ENCODE measurements at places on chromosomes 3 and 15.

DNA sequence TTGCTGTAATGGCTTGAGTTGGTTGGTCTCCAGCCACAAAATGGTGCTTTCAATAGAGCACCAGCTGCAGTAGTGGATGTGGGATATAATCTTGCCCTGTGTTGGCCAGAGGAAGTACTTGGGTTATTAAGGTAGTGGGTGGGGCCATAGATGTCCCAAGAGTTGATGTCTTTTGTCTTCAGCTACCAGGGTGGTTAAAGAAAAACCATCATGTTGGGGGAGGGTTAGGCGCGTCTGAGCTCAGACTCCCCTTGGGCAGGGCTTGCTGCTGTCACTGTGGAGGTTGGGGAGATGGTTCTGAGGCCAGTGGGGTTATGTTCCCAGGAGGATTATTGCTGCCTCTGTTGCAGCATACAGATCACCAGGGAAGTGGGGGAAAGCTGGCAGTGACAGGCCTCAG is 46.9 kb upstream of the GADL1 start:
- DNase-seq = no peak

- no peak for DNase-seq
These were observed 37.6 kb downstream of the SPATA16 start for GRCh38 chr3:173103469-173103868.

DNA sequence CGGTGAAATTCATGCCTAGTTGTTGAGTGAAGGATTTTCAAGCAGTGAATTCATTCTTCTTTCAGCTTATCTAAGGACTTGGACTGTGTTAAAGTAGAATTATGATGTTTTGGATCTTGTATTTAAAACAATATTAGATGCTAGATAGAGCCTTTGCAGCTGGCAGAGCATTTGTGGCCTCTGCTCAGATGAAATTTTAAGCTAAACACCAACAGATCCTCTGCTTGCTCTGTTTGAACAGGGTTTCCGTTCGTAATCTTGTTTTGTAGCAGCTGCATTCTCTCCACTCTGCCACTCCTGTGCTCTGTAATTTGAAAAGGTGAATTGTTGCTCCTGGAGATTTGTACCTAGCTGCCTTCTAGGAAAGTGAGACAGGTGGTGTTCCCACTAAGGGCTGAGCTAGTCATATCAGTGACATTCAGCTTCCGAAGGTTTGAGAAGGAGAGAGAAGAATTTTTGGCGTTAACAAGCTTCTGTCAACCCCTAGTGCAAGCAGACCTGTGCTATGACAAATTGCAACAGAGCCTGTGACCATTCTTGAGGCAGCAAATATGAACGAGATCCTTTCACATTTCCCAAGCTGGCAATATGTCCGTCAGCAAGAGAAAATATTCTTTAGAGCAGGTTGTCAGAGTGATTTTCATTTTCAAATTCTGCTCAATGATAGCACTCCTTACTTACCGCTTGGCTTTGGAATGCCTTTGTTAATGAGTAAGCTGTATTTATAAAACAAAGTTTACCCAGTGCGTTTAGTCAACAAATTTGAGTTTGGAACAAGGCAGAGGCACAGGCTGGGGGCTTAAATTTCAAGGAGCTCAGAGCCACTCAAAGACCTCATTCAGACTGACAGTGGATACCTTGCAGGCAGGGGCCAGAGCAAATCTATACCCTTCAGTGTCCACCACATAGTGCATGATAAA is 5.3 kb downstream of the CHST2 start:
- no peak for DNase-seq

GRCh38 chr3:53813876-53814275 is 32.3 kb downstream of the CHDH start:
- no peak for DNase-seq

DNA sequence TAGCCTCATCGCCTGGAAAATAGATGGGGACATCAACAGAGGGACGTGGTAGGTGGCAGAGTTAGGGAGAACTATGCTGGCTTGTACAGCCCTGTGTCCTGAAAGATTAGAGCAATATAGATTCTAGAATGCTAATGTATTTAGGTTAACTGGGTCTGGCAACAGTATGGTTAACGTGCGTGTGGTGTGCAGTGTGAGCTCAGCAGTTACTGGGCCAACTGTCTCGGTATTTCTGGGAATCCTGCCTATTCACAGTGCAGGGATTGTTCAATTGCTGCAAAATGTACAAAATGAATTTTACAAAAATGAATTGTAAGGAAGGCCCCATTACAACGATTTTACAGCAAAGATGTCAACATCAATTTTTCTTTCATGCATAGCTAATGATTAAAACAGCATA is 20.6 kb downstream of the MEIS2 start:
- DNase-seq = no peak

- no peak for DNase-seq
These were observed 21.7 kb upstream of the PLXND1 start for GRCh38 chr3:129628169-129628522.

DNA sequence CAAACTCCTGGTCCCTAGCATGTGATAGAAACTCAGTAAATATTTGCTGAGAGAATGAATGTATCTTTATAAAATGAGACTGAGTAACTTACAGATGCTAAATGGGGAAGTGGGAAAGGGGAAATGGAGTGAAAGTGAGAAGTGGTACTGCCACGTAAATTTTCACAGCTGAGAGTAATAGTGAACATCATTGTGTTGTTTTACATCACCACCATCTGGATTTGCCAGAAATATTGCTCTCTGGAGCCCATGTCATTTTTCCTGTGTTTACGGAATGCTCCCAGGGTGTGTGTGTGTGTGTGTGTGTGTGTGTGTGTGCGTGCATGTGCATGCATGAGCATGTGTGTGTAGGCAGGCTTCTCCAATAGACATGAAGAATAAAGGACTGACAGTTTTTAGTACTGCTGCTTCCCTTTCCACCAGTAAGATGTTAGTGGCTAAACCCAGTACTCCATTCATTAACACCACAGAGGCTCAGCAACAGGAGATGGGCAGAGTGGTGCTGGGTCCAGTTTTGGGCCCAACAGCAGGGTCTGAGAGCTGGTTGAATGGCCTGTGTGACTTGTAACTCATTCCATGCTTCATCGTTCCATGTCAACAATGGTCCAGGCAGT is 57.3 kb downstream of the DIPK2A start:
- DNase-seq = no peak

GRCh38 chr15:36585774-36586173 is 6.3 kb downstream of the CDIN1 start:
- DNase-seq = no peak

DNA sequence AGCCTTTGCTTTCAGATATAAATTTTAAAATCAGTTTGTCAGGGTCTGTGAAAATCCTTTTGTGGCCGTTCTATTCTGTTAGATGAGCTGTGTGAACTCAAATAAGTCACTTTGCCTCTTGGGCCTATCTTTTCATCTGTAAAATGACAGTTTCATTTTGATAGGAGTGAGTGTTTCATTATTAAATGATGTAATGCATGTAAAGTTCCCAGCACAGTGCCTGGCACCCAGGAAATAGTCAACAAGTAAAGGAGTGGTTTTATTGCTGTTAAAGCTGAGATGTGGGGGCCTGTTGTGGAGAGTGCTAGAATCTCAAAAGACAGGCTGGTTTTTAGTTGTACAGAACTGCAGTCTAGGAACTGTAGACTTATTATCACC is 394.5 kb upstream of the CFAP20DC start:
- no peak for DNase-seq

DNA sequence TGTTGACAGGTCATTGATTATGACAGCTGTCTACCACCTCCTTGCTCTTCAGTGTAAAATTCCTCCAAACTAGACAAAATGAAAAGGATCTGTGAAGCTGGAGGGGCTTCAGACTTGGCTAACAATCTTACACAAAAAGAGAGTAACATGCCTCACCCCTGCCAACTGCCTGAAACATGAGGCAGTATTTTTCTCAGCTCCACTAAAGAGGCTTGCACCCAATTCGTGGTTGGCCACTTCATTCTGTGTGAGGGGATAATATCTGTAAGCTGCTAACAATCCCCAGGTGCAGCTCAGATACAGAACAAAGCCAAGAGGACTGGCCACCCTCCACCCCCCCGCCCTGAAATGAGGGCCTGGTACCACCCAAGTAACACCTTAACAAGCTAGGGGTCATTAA is 2.8 kb downstream of the MB21D2 start:
- DNase-seq = no peak

GRCh38 chr3:189331002-189331418 is 159.2 kb downstream of the TPRG1 start:
- DNase-seq = no peak

GRCh38 chr15:39622660-39623516 is 42.0 kb downstream of the THBS1 start:
- DNase-seq = no peak

- DNase-seq = no peak
These were observed 133.8 kb downstream of the MOBP start for GRCh38 chr3:39601241-39601640.

- no peak for DNase-seq
These were observed 48.7 kb upstream of the WDR72 start for GRCh38 chr15:53808058-53808706.

DNA sequence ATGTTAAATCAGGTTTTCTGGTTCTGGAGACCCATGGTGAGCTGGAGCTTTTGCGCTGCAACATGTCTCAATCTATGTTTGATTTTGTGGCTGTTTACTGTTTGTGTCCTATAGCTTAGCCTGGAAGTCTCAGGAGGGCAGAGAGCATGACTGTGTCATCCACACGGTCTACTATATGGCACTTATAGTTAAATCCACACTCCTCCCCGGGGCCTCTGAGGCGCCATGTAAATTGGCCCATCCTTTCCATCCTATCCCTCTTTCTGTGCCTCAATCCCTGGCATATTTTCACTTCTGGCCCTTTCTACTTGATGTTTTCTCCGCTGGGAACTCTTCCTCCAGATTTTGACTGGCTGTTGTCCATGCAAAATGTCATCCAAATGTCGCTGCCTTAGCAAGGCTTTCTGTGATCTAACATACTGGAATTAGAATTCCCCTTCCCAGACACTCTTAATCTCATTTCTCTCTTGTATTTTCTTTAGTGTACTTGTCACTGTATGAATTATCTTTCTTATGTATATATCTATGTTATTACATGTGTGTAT is 560.8 kb upstream of the RGMA start:
- no peak for DNase-seq

GRCh38 chr15:49991587-49991986 is 127.4 kb downstream of the ATP8B4 start:
- no peak for DNase-seq

DNA sequence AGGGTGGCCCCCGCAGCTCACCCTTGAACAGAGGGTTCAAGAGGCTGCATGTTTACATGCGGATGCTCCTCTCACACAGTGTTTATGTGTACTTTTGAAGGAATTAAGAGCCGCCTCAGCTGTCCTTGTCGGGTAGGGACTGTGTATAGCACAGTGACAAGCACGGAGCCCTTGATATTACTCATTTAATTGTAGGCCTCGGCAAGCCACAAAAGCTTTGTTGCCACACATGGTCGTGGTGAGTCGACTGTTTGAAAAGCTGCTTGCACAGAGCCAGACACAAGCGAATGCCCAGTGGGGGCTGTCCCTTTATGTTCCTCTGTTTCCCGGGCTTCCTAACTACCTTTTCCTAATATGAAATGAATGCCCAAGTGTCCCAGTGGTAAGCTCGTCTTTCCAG is 4.5 kb downstream of the ESYT3 start:
- DNase-seq = no peak

GRCh38 chr3:32577581-32578556 is 7.2 kb upstream of the DYNC1LI1 start:
- DNase-seq = no peak

DNA sequence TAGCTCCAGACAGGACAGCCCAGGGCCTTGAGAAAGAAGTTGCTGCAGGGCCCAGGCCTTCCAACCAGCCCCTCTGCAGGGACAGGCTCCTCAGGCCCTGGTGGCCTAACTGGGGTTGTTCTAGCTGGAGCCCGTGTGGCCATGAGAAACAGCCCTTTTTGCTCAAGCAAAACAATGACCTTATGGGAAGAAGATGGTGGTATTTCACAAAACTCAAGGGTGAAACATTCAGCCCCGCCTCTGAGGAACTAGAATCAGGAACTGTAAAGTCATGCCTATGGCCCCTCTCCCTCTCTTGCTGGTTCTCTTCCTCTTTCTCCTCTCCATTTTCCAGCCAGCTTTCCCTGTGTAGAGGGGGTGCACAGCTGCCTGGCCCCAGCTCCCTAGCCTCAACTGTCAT is 273.3 kb downstream of the RPLP1 start:
- no peak for DNase-seq

GRCh38 chr3:134374105-134374790 is at the start of gene AMOTL2:
AMOTL2 (minus strand) TSS chr3:134374447; CDS start chr3:134371433, 3,014 bp downstream.
- DNase-seq = no peak

DNA sequence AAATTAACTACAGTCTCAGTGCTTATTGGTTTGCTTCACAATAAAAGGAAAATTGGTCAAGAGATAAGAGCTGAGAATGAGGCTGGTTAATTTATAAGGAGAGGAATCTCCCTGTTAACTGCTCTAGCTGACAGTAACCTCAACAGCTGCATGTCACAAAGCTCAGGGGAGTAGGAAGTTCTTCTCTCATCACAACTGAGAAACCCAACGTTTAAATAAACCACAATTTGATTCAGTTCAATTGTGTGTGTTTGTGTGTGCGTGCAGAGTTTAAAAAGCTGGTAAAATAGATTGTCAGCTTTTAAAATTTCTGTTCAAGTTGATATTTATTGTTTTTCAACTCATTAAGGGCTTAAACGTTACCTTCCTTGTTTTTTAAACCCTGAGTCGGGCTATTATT is 3.5 kb upstream of the TGFBR2 start:
- DNase-seq = no peak
